ENCODE measurements at places on chromosomes 4 and X.

GRCh38 chr4:122412547-122412946, 33.7 kb downstream of the ADAD1 start:
- no peak for DNase-seq

GRCh38 chr4:62644372-62644771, 1444.2 kb downstream of the ADGRL3 start:
- DNase-seq, result no peak

DNA sequence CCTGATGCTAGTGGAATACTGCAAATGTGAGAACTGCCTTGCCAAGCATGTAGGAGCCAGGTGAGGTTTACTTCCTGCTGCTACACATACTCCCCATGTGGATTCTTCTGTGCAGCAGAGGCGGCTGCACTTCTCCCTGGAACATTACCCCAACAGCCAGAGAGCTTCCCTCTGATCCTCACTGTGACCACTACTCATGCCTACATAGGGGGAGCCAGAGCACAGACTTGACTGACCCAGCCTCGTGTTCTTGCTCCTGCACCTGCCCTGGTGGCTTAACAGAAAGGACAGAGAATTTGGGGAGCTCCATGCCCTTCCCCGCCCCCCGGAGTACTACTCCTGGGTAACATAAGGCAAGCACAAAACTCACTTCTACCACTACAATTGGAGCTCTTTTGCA, 38.4 kb downstream of the UGT2A2 start:
- DNase-seq, result no peak

- no peak for DNase-seq
Measured at GRCh38 chr4:26133840-26134239, 187.0 kb upstream of the RBPJ start.

- DNase-seq, result no peak
Measured at GRCh38 chr4:108360754-108361445, 192.2 kb upstream of the LEF1 start.

DNA sequence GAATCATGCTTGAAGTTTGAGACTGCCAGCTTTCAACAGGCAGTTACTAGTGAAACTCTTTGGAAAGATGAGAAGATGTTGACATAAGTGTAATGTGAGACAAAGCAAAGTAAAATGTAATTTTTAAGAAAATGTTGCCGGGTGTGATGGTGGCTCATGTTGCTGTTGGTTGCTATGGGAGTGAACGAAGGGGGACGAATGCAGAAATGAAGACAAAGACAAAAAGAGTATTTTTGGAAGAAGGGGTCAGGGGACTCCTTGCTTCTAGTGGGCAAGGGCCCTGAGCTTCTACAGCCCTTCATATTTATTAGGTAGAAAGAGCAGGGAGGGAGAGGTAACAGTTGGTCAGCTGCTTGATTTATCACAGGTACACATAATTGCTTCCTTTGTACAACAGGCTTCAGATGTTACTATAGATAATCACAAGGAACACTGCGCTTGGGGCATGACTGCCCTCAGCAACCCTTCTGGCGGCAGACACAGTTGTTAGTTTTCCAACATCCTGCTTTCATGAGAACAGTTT, 11.9 kb upstream of the UGDH start:
- no peak for DNase-seq

DNA sequence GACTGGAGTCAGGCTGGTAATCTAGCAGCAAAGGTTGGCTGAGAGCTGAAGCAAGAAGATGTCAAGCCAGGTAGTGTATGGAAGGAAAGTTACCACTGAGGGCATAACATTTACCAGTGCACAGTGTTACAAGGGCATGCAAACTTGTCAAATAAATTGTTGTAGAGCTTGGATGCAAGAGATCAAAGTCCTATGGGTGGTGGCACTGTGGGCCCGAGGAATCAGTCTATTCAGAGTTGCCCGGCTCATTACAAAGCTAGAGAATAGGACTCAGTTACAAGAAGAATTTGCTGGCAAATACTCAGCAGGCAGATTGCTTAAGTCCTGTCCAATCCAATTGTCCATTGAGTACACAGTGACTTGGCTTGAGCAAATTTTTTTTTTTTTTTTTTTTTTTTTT, 2043.8 kb downstream of the ARAP2 start:
- DNase-seq, result no peak

GRCh38 chrX:79288733-79289132, 78.4 kb downstream of the ITM2A start:
- DNase-seq, result no peak

GRCh38 chr4:24702281-24702680, 93.1 kb upstream of the SOD3 start:
- no peak for DNase-seq

DNA sequence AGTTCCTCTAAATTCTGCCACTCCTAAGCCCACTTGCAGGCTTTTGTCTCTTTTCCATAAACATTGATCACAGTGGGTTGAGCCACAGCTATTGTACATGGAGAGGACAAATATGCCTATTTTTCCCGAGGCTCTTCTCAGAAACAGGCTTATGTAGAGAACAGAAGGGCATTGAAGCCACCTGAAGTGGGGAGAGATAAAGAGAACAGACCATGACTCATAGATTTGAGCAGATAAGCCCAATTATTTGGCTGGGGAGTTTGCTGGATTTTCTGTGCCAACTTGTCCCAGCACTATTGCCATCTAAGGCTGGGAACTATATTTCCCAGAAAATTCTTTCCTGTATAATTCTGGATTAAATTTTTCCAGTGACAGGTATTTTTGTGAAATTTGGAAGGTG, 446.1 kb upstream of the RPS6KA3 start:
- no peak for DNase-seq

- DNase-seq, result no peak
Measured at GRCh38 chrX:150062292-150063137, 124.2 kb upstream of the EOLA2 start.

- DNase-seq, result no peak
Measured at GRCh38 chr4:102165584-102165983, 179.7 kb downstream of the SLC39A8 start.

DNA sequence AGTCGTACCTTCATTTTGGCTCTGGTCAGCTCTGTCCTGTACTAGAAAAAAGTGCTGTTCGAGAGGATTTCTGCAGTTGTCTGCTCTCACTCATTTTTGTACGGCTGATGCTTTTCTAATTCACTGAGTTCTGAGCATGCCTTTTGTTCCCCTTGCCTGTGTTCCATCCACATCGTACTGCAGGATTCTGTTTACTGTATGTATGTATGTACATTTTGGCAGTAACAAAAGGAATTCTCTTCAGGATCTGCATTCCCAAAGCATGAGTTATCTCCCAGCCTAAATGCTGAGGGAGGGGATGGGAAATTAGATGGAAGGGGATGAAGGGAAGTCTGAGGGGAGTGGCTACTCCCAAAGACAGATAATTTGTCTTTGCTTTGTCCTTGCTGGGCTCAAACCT, 87.6 kb downstream of the GBA3 start:
- no peak for DNase-seq

- no peak for DNase-seq
Measured at GRCh38 chr4:173801876-173802661, 272.0 kb upstream of the HAND2 start.

GRCh38 chr4:186771624-186772023, 48.0 kb upstream of the FAT1 start:
- no peak for DNase-seq

- no peak for DNase-seq
Measured at GRCh38 chrX:26613956-26614355, 398.0 kb downstream of the MAGEB5 start.

DNA sequence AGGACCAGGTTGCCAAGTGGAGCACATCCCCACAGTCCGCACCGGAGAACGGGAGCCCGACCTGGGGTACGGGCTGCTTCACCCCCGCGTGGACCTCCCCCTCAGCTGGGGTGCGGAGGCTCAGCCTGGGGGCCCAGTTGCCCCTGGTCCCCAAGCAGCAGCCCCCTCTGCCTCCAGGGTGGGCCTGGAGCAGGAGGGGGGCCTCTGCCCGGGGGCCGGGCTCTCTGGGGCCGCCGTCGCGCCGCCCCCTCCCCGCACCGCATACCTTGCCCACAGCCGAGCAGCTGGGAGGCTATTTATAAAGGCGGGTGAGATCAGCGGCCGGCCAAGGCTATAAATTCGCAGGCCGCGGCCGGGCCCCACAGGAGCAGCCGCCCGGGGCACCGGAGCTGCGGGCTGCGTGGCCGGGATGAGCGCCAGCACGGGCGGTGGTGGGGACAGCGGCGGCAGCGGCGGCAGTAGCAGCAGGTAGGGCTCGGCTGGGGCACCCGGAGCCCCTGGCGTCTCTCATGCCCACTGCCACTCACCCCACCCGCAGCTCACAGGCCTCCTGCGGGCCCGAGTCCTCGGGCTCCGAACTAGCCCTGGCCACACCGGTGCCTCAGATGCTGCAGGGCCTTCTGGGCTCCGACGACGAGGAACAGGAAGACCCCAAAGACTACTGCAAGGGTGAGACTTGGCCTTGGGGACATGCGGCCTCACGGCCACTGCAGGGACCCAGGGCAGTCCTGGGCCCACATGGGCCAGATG, at the start of gene SRPK3:
TSS of gene SRPK3 (plus strand) at position 364 of the 750 bp plus-strand sequence. CDS start at position 410, 46 bp downstream.
- DNase-seq, result no peak

- peak; percentile 88 for DNase-seq
Measured at GRCh38 chr4:1055721-1056590, 44.5 kb downstream of the FGFRL1 start.

DNA sequence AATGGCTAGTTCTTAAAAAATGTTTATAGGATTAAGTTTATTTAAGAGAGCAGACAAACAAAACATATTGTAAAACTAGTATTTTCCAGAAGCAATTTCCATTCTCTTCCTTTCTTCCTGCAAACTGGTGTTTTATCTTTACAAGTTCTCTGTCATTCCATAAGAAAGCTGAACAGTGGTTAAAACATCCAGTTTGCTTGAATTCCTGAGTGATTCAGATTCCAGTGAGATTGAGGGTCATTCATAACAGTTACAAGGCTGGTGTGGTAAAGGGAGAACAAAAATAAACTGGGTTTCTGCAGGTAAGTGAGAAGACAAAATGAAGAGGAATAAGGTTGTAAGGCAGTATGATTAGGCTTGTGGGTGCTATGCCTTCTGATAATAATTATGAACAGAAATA, 544.8 kb upstream of the DIPK2B start:
- no peak for DNase-seq

- DNase-seq, result no peak
Measured at GRCh38 chr4:40940756-40941155, 191.0 kb downstream of the NSUN7 start.

- DNase-seq, result no peak
Measured at GRCh38 chr4:125317525-125317877, 2.7 kb downstream of the FAT4 start.

- DNase-seq, result no peak
Measured at GRCh38 chr4:143025081-143025704, 159.5 kb upstream of the USP38 start.

GRCh38 chr4:81839347-81840042, 367.8 kb upstream of the RASGEF1B start:
- DNase-seq, result no peak

DNA sequence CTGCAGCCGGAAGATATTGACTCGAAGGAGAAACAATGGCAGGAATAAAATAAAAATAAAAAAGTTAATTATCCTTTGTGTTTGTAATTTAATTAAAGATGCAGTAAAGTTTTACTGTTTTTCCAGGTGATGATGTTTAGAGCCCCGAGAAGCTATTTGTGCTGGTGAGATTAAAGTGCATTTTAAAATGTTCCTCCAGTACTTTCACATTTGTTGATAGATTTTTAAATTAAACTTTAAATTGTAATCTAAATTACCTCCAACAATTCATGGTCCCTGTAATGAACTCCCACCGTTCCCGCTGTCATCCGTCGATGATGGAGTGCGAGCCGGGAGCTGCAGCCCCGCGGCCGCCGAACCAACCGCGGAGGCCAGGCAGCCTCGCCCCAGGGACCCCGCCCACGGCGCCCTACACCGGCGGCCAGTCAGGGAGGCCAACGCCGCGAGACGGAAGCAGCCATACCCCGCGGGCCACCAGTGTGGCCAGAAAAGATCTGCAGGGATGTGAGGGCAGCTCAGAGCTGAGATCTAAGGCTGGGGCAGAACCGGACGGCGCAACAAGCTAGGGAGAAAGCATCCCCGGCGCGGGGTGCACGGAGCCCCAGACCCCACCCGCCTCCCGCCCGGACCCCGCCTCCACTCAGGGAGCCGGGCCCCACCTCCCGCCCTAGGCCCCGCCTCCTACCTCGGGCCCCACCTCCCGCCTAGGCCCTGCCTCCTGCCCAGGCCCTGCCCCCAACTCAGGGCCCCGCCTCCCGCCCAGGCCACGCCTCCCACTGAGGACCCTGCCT, 104.0 kb downstream of the FAM53A start:
- peak; percentile 95 for DNase-seq

- no peak for DNase-seq
Measured at GRCh38 chr4:103998756-103999155, 279.0 kb upstream of the TACR3 start.

DNA sequence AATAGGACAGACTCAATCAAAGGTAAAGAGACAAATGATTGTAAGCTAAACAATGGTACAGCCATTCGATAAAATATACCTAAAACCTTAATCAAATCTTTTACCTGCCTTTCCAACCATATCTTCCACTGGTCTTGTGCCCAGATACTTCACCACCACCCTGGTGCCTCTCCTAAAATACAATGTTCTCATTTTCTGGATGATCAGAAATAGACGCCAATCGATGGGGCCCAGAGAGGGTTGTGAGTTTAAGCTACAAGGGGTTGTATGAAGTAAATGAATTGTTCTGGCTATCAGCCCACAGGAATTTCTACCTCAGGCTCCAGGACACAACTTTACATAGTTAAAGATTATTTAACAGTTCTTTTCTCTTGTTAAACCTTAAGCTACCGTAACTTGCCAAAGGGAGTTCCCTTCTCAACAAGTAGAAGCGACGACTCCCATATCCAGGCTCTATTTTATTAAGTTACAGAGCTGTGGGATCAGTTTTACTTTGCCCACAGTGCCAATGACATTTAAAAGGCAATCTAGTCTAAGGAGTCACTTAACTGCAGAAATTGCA, 99.1 kb downstream of the CHRNA9 start:
- no peak for DNase-seq

- DNase-seq, result no peak
Measured at GRCh38 chr4:185895351-185895750, 83.4 kb upstream of the SORBS2 start.

DNA sequence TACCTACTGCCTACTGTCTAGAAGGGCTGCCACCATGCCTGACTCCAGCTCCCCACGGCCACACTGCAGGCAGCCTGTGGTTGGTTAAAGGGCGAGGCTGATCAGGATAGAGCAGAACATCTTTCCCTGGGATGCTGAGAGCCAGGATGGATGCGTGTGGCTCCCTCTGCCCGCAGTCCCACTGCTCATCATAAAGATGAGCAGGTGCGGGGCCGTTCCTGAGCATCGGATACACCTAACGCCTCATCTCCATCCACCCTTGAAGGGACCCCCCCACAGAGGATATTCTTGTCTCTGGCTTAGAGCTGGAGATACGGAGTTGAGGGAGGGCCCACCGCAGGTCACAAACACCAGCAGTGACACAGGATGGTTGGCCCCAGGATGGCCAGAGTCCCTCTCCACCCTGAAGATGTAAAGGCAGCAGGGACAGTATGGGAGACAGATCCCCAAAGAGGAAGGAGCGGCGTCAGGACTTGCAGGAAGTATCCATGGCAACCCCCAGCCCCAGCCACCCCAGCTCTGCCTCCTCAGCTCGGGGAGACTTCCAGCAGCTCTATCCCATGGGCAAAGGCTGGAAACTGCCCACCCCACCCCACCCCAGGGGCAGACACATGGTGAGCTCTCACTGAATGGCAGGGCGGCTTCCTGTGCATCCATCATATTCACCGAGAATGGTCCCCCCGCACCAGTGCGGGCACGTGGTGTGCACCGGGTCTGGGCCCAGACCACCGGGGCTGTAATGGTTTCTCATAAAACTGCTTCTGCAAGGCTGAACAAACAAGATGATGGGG, 19.3 kb downstream of the PPP2R2C start:
- no peak for DNase-seq

Data from CD4-positive, alpha-beta T cell treated with Interleukin-4 for 1 hour (primary cell).